ENCODE measurements at places on chromosomes 7 and 10.

DNA sequence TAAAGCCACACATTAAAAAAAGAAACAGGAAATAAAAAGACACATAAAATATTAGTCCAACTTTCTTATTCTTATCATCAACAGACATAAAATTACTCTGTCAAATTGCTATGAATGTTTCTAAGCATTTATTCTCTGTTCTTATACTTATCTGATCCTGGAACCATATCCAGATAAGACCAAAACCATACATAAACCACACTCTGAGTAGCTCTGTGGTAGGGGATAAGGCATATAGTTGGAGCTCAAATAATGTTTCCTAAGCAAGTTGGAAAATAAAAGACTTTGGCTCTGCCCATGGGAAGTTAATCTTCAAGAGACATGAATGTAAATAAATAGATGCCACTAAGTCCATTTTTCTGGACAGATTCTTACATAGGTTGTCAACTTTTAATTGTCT is 103.1 kb upstream of the PLXDC2 start:
- no peaks in the 10 kb centered on the region for H3K27me3 ChIP-seq
- no peaks in the 10 kb centered on the region for H3K36me3 ChIP-seq
- no peak overlapping the region for H3K4me3 ChIP-seq
- no peak for DNase-seq

- H3K27me3 ChIP-seq = no peaks in the 10 kb centered on the region
- no peak overlapping the region for H3K27ac ChIP-seq
- H3K4me1 ChIP-seq = no peaks in the 10 kb centered on the region
- H3K4me3 ChIP-seq = no peak overlapping the region
These were observed 339.5 kb downstream of the WDR37 start for GRCh38 chr10:1395481-1396296.

DNA sequence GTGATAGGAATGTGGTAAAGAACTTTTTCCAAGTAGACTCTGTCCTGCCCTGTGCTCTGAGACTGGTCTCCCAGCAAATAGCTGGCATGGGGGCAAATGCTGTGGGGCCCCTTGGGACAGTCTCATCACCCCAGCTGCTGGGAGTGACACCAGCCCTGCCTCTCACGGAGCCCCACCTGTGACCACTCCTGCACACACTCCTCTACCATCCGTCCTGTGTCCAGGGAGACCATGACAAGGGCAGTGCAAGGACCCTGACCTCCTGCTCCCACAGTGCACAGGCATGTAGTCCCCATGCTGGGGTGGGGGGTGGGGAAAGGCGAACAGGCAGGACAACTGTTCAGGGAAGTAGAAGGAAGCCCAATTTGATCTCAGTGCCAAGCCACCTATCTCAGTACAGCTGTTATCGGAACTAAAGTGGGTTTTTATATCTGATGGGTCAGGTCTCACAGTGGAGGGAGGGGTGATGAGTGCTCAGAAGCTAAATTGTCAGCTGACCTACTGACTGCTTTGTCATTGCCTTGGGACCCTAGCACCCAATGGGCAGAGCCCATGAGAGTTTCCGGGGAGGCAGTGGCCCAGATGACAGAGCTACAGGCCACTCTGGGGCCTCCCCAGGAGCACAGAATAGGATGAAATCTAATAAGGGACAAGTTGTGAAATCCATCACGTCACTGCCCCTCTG is 24.5 kb downstream of the VSTM4 start:
- H3K27ac ChIP-seq = no peak overlapping the region
- peaks cover 2% of the 10 kb centered on the region for H3K27me3 ChIP-seq
- H3K36me3 ChIP-seq = no peaks in the 10 kb centered on the region
- H3K4me1 ChIP-seq = no peaks in the 10 kb centered on the region
- DNase-seq = no peak

- no peaks in the 10 kb centered on the region for H3K36me3 ChIP-seq
- no peaks in the 10 kb centered on the region for H3K4me1 ChIP-seq
- no peak overlapping the region for H3K4me3 ChIP-seq
- DNase-seq = no peak
These were observed 455.6 kb downstream of the POM121L12 start for GRCh38 chr7:53491051-53491450.

GRCh38 chr10:73653701-73654100 is 2.1 kb downstream of the SYNPO2L start:
- H3K4me1 ChIP-seq = no peaks in the 10 kb centered on the region
- H3K4me3 ChIP-seq = no peak overlapping the region
- no peaks in the 10 kb centered on the region for H3K27me3 ChIP-seq
- no peak overlapping the region for H3K27ac ChIP-seq
- DNase-seq = peak; percentile 18

Data from Panc1 (cell line).